NCI-H446 (cell line): ENCODE measurements at places on chromosomes 3 and 15.

DNA sequence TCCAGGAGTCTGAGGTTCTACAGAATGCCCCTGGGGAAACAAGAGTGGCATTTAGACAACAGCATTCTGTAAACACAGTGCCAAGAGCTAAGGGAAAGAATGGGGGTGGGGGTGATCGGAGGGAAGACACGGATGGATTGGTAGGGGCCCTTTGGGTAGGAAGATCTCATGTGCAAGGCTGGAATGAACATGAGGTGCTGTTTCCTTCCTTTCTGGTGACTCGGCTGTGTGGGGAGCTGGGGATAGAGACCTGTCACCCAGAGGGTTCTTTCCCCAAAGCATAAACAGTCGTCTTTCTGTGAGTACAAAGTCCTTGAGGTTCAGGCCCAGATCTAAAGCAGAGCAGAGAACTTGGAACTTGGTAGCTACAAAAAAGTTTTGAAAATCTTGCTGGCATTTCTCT lies 11.7 kb downstream of the TPM1 start:
- no peak for DNase-seq

DNA sequence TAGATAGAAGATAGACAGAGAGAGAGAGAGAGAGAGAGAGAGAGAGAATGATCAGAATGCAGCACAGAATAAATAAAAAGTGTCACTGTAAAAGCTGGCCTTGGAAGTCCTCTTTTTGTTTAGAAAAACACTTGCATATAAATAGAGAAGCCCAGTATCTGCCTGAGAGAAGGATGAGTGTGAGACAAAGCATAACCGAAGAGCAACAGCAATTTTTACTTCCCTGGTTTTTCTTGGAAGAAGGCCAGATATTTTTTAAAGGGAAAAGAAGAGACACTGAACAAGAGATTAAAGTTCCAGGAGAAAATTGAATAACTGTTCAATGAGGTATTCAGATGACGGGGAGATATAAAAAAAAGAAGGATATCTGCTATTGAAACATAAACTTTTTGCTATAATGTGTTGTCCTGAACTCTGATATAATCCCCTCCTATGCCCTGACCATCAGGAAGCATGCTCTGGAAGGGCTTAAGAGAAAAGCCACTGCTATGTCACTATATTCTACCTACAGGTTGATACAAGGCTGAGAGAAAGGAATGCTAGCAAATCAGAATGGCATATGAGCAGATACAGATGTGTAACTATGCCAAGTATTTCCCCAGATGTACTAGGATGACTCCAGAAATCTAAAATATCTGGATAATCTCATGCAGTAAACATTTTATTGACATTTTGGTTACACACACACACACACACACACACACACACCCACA lies 358.9 kb downstream of the RBMS3 start:
- no peak for DNase-seq

GRCh38 chr15:47299846-47300434 lies 417.4 kb upstream of the SEMA6D start:
- DNase-seq, result peak; percentile 3

DNA sequence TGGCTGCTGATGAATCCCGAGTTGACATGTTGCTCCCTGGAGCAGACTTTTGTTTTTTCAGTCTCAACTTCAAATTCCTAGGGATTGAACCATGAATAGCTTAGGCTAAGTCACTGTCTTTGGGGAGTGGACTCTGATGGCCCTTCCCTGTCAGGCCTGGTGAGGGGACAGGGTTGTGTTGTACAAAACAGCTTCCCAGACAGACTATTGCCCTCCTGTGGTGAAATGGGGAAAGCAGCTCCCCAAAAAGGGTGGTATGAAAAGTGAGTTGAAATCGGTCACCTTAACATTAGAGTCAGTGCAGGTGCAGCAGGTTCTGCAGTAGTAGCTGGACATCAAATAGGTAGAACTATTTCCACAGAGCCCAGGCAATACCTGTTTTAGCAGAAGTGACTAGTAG lies 775.6 kb downstream of the ROBO2 start:
- no peak for DNase-seq

DNA sequence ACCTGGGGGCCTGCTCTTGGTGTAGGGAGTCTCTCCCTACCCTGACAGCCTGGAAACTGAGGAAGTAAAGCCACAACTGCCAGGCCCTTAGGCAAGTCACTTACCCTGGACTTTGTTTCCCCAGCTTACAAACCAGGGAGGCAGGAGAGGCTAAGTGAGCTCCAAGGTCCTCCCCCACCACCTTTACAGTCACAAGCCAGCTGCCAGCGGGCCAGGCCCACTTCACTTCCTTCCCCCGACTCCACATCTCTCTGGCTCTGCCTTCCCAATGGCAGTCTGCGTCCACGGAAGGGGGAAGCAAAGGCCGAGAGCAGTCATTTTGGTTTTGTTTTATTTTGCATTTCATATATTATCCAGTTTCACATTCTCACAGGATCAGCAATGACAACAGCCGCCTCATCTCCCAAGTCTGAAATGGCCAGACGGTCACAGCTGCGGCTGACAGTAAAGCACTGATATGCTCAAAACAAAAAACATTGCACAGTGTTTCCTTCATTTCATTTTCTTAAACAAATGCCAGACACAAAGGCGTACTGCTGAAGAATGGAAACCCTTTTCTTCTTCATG lies 35.7 kb downstream of the RBPMS2 start:
- no peak for DNase-seq

DNA sequence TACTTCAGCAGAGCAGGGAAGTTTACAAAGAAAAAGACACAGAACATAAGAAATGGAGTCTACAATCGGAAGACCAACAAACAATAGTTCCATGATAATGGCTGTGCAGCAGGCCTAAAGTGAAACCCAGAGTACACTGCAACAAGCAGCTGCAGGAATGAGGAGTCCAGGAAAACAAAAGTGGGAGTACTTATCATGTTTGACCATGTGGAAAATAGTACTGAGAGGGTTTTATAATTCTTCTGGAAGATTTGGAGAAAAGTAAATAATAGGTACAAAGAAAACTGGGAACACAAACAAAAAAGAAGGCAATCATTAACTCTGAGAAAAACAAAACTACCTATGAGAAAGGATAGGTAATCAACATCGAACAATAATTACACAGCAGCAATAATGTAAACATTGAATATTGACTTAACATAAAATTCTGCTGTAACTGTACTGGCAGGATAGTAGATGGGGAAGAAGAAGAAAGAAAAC lies 87.5 kb downstream of the NEK10 start:
- no peak for DNase-seq

GRCh38 chr3:127390365-127391025 lies 102.6 kb upstream of the PRR20G start:
- DNase-seq, result no peak

GRCh38 chr3:112149136-112149535 lies 16.1 kb upstream of the GCSAM start:
- no peak for DNase-seq

GRCh38 chr3:128855569-128855968 lies 23.9 kb upstream of the ACAD9 start:
- DNase-seq, result no peak
